WERI-Rb-1 (cell line): ENCODE measurements at places on chromosomes 1 and 21.

- DNase-seq = no peak
These were observed 76.4 kb upstream of the MARK1 start for GRCh38 chr1:220451532-220451931.

- peak; percentile 86 for DNase-seq
These were observed 28.6 kb downstream of the AKNAD1 start for GRCh38 chr1:108828074-108828961.

- DNase-seq = no peak
These were observed 61.3 kb downstream of the FAF1 start for GRCh38 chr1:50898773-50899172.

DNA sequence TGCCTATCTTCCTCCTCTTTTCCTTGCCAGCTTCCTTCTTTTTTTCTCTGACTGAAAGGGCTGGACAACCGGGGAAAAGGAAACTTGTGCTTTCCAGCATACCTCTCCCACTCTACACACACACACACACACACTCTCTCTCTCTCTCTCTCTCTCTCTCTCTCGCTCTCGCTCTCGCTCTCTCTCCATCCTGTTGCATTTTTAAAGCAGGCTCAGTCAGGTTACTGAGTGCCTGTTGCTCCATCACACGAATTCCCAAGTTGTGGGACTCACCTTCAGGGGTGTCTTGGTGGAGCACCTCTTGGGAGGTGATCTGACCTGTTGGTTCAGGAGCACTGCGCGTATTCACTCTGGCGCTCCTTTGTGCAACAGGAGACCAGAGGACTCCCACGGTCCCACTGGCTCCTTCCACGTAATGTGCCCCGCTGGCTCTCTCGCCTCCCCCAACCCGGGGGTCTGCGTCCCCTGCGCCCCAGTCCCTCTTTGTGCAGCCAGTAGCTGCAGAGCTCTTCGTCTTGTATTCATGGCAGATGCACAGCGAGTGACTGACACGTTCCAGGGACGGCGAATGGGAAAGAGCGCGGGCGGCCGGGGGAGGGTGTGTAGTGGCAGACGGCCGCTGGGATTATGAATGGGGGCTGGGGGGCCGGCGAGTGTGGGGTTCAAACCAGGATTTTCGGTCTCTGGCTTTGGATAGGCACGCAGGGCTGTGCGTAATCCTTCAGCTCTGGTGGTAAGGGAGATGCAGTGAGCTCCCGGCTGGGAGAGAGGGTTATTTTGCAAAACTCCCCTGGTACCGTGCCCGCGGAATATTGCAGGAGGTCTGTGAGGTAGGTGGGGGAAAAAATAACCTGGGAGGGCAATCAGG lies 660 bp upstream of the PDE4B start:
- DNase-seq = peak; percentile 91

GRCh38 chr1:233636503-233636877 lies 22.6 kb downstream of the KCNK1 start:
- DNase-seq = no peak

- DNase-seq = peak; percentile 68
These were observed 5.9 kb downstream of the LMO4 start for GRCh38 chr1:87334351-87335174.

DNA sequence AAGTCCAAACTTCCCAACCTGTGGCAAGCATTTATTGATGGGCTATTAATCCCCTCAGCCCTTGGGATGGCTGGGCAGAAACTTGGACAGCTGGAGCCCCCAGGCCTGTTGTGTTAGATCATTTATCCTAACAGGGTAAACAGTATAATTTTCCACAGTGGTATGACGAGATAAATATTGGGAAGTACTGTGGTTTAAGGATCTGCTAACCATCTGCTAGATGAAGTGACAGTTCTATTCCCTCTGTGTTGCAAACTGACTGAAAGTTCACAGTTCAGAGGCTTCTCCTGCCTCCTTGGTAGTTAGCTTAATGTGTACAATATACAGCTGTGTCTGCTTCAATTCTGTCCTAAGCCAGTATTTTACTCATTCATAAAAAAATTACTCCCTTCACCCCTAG lies 127.5 kb upstream of the CHODL start:
- no peak for DNase-seq

GRCh38 chr1:34924759-34925555 lies 4.5 kb downstream of the DLGAP3 start:
- DNase-seq = no peak

DNA sequence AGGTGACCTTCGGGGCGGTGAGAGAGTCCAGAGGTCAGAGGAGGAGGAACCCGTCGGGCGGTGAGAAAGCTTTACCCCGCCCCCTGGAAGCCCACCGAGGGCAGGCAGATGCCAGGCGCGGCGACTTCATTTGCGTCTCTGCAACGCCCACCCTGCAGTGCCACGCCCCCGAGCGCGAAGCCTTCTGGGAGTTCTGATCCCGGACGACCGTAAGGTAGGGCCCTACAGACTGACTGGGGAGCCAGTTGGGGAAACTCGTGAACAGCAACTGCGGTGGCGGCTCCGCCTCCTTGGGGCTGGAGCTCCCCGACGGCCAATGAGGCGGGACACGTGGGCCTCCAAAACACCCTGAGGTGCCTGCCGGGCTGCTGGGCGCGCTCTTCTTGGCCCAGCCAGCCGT lies 46.0 kb upstream of the EDARADD start:
- peak; percentile 10 for DNase-seq

DNA sequence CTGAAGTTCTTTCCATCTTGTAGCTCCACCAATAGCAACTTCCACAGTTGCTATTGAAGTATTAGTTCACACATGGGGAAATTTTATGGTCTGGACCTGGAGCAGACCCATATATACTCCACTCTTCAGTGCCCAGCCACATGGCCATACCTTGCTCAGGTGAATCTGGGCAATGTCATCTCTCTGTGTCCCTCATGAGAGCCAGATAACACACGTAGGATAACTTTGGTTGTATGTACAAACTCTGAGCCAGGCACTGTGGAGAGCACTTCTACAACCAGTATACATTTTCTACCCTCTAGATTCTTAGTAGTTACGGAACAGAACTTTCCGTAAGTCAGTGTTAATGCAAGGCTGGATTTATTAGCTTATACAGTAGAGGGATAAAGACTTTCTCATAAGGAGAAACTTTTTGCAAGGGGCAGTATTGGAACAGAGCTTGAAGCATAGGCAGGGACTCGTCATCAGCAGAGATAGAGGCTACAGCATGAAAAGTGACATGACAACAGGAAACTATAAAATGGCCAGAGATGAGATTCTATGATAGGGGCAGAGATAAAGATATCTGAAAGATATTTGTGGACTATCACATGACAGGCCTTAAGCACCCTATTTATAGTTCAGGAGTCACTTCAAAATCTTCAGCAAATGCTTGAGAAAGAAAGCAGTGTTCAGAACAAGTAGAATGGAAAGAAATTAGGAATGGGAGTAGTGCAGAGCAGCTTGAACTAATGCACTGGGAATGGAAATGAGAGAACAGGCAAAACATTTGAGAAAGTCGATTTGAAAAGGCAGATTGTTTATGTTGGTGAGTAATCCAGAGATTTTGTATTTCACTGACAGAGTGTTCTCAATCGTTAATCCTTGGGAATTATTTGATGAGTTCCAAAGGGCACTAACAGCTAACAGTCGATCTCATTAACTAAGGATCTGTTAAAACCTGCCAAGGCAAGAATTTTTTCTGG lies 481.8 kb downstream of the USP25 start:
- no peak for DNase-seq

GRCh38 chr21:31124010-31124409 lies 85.7 kb upstream of the KRTAP19-8 start:
- DNase-seq = no peak

- no peak for DNase-seq
These were observed 1.9 kb upstream of the AK5 start for GRCh38 chr1:77279929-77280328.

- no peak for DNase-seq
These were observed 7.0 kb downstream of the CLCN6 start for GRCh38 chr1:11813021-11813420.

DNA sequence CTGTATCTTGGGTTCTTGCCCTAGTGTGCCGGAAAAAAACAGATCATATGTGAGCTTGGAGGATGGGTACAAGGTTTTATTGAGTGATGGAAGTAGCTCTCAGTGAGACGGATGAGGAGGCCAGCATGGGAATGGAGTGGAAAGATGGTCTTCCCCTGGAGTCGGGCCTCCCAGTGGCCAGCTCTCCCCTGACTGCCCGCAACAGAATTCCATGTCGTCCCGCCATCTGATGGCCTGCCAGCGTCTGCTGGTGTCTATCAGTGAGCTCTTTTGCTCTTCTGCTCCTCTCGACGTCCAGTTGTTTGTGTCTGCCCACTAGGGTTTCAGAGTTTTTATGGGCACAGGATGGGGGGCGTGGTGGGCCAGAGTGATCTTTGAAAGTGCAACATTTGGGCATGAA lies 315.2 kb upstream of the BRINP3 start:
- no peak for DNase-seq

DNA sequence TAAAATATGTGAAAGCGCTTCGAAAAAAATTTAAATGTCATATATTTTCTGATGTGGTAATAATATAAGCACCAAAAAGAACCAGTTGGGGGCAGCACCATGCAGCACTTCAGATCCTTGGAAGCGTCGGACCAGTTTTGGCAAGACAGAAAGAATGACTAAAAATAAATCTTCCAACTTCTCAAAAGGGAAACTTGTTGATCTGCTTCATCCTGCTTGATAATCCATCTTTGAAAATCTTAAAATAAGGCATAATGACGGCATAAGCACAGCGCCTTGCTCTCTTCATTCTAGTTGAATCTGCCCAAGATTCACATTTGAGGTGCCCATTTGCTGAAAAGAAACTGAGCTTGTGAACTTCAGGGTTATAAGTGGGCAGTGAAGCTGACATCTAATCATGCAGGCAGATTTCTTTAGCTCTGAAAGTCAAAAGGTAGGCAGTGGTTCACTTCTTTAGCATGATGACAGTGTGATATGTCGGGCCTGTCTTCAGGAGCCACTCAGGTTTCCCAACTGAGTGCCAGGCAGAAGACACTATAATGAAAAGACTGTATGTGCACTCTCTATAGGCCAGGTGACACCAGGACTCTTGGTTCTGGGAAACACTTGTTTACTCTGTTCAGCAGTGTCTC lies 19.8 kb upstream of the MUTYH start:
- DNase-seq = peak; percentile 44

- peak; percentile 8 for DNase-seq
These were observed 1.0 kb upstream of the DCAF6 start for GRCh38 chr1:167935216-167936067.

- no peak for DNase-seq
These were observed 513.2 kb downstream of the OMA1 start for GRCh38 chr1:58033311-58033710.

GRCh38 chr1:54237586-54237985 lies 37.6 kb downstream of the MRPL37 start:
- DNase-seq = no peak

DNA sequence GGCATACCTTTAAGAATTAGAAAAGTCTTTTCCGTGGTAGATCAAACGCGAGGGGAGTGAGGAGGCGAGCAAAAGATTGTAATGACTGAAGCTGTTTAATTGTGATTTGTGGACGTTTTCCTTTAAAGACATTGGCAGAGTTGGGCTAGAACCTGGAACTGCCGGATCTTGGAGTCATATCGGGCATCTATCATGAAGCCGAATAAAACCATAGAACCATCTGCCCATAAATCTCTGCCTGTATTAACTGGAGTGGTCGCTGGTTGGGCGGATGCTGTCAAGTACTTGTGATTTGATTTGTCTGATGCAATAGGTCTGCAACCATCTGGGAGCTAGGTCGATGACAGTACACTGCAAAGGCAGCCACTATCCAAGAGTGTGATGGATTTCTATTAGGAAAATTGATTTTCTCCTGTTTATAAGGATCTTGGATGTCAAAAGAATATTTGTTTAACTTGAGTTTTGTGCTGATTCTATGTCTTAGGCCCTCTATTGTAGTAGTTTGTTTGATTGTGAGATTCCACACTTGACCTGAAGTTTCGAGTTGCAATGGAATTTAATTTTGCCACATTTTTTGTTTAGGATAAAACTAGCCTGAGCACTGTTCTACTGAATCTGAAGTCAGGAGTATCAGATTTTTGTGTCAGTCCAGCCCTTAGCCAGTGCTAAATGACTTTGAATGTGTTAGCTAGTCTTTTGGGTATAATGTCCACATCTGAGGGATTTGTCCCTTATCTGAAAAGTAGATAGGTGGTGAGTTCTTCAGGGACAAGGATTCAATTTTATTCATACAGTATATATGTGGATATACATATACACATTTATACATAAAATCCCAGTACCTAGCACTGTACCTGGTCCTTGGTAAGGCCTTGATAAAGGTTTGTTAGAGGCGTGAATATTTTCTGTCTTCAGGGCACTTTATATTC lies 1.2 kb downstream of the SARS1 start:
- DNase-seq = peak; percentile 90

DNA sequence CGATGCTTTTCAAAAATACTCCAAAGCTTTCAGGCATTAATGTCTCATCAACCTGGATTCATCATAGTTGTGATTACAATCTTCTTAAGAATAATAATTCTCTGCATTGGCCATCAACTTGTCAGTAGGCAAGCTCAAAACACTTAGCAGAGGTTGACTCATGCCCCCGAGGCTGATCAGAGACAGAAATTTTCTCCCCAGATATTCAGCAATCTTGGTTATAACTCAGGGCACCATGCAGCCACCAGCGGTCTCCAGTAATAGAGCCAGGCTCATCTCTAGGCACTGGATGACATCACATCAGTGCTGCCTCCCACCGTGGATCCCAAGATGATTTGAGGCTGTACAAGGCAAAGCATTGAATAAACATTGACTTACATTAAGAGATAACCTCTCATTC lies 14.3 kb upstream of the IFFO2 start:
- no peak for DNase-seq

DNA sequence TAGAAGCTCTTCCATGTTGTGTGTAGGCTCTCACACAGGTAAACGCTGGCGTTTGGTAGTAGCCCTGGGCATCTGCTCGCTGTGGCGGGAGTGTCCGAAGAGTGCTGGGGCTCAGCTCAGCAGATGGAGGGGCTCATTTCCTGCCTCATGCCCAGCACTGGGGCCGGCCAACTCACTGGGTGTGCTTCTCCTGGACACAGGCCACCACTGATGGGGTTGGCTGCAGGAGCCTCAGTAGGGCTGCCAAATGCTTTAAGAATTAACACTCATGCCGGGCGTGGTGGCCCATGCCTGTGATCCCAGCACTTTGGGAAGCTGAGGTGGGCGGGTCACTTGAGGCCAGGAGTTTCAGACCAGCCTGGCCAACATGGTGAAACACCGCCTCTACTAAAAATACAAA lies 20.9 kb downstream of the UQCRHL start:
- no peak for DNase-seq

- no peak for DNase-seq
These were observed 237.0 kb upstream of the SGIP1 start for GRCh38 chr1:66296951-66297350.
